GM20000 (cell line): ENCODE measurements at places on chromosomes 6 and 20.
A peak's percentile ranks its signal among the peaks of the same experiment; 100 is the strongest.

- DNase-seq: no peak
These were observed 25.9 kb downstream of the KIZ start for GRCh38 chr20:21151791-21152190.

- no peak for DNase-seq
These were observed 73.6 kb downstream of the FBXO5 start for GRCh38 chr6:152909241-152909640.

GRCh38 chr6:14974792-14975470, 270.9 kb upstream of the JARID2 start:
- no peak for DNase-seq

- no peak for DNase-seq
These were observed 38.3 kb downstream of the MAP7 start for GRCh38 chr6:136511926-136512325.

DNA sequence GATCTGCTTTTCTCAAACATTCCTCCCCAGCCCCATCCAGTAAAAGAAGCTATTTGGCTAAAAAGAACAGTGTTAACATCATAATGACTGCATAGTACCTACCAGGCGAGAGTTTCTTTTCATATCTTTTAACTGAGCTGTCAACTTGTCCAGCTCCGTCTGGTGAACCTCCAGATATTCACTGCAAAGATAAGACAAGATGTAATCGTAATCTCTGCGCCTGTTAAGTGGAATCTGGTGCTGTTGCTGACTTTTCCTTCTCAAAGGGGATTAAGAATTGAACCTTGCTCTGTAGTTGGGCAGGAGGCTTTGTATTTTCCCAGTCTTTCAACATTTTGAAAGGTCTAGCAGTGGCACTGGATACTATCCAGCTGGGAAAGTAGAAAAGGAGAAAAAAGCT, 63.0 kb downstream of the RIPOR2 start:
- no peak for DNase-seq

- DNase-seq: no peak
These were observed 47.1 kb downstream of the SCAND1 start for GRCh38 chr20:35907017-35907701.

- DNase-seq: no peak
These were observed 149.7 kb upstream of the TNFAIP3 start for GRCh38 chr6:137717074-137718073.

GRCh38 chr6:12047304-12047703, 35.2 kb downstream of the HIVEP1 start:
- DNase-seq: peak; percentile 33
